Airway epithelial cell (primary cell): ENCODE measurements at places on chromosomes 2 and 18. TPM values are rescaled to one million over a fixed set of nuclear protein-coding genes. Genes with fewer than 3 reads are reported as not detected.

Gene ANKMY1
- 5.9 and 6.9 TPM in 2 replicates for total RNA-seq

Gene SNTG2
- total RNA-seq, result not detected in 2 replicates

Gene AQP12B
- not detected in 2 replicates for total RNA-seq

Gene CCDC138
- 4.0 and 6.3 TPM in 2 replicates for total RNA-seq
